ENCODE measurements at places on chromosomes 2 and 18.

GRCh38 chr2:239323447-239323846, 77.4 kb downstream of the HDAC4 start:
- no peak for DNase-seq

DNA sequence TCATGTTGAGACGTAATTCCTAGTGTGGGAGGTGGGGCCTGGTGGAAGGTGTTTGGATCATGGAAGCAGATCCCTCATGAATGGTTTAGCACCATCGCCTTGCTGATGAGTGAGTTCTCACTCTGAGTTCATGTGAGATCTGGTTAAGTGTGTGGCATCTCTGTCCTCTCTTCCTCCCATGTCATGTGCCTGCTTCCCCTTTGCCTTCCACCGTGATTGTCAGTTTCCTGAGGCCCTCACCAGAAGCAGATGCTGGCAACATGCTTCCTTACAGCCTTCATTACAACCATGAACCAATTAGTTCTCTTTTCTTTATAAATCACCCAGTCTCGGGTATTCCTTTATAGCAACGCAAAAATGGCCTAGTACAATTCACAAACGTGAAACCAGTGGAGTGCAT, 14.6 kb upstream of the MCM6 start:
- no peak for DNase-seq

- no peak for DNase-seq
Measured at GRCh38 chr2:180706694-180707093, 273.7 kb upstream of the UBE2E3 start.

DNA sequence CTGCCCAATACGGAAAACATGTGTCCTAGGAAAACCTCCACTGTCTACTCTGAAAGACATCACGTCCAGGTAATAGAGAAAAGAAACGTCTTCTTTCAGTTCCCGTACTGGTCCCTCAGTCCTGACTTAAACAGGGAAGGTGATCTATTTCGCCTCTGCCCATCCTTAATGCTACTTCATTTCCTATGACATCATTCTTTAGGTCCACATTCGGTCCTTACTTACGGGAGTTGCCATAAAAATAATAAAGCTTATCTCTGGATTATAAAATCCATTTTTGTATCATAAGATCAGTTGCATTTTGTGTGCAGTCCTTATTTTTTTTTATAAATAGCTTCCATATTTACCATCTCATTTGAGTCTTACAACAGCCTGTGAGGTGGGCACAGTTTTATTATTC, 3.7 kb downstream of the TGFA start:
- DNase-seq, result no peak

- DNase-seq, result no peak
Measured at GRCh38 chr2:133405252-133405651, 163.0 kb downstream of the NCKAP5 start.

GRCh38 chr2:24439971-24440340, 51.1 kb upstream of the NCOA1 start:
- no peak for DNase-seq

DNA sequence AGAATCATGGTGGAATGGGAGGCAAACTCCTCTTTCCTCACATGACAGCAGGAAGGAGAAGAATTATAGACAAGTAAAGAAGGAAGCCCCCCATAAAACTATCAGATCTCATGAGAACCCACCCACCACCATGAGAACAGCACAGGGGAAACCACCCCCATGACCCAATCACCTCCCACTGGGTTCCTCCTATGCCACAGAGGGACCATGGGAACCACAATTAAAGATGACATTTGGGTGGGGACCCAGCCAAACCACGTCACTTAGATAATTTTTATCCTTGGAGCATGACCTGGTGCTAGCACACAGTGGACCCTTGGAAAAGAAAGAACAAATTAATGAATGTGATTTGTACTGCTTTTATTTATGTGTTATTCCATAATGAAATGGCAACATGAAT, 188.6 kb upstream of the NCKAP5 start:
- no peak for DNase-seq

DNA sequence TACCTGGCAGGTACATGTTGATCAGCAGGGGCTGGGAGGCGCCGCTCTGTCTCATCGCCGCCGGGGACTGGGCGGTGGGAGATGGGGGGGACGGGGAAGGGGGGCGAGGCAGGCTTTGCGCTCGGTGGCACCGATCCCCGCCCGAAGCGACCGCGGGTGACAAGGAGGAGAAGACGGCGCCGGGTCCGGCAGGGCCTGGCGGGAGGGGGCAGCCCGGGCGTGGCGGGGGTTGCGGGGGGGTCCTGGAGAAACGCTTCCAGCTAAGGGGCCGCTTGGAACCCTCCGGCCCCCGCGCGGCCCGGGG, at the start of gene FEV:
TSS of gene FEV (minus strand) at position 164 of the 304 bp plus-strand sequence. CDS start at position 55, 109 bp downstream.
- DNase-seq, result no peak

GRCh38 chr2:216013080-216013909, at the start of gene MREG:
TSS of gene MREG (minus strand) at chr2:216013551. CDS start at chr2:216013327, 224 bp downstream.
- peak; percentile 78 for DNase-seq

DNA sequence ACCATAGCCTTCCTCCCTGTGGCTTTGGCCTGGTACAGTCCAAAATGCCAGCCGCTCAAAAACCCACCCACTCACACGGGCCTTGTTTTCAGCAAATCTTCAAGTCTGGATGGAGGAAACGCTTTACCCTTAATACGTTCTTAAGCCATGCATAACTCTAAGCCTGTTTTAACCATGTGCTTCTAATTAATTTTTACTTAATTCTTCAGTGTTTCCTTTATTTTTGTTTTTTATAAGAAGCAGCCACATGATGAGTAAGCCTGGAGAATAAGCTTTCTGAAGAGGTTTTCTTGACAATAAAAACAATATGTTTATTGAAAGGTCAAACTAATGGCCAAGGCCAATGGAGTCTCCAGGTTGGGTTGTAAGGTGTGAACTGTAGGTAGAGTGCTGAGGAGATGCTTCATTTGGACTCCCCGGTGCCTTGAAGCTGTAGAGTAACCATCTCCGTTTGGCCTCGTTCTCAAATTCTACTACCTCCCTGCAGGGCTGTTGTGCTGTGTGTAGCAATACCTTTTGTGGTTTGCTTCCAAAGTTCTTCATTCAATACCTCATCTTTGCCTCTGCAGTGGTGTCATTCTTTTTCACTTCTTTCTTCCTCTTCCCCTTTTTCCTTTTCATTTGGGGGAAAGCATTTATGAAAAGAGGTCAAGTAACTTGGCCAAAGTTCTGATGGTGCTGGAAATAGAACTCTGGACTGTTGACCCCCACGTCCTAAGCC, 113.7 kb downstream of the PRKCE start:
- DNase-seq, result no peak

DNA sequence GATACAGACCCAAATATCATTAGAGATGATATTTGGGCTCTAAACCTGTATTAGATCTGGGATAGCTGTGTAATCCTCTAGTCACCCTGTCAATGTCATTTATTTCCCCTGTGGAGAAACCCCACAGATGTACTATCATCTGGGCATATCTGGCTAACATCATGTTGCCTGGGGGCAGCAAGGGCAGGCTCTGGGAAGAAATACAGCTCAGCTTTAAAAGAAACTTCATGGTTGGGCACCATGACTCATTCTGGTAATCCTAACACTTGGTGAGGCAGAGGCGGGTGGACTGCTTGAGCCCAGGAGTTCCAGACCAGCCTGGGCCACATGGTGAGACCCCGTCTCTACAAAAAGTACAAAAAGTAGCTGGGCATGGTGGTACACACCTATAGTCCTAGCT, 282.5 kb downstream of the SLC8A1 start:
- DNase-seq, result no peak

GRCh38 chr2:136332436-136333095, 214.6 kb upstream of the CXCR4 start:
- DNase-seq, result no peak

DNA sequence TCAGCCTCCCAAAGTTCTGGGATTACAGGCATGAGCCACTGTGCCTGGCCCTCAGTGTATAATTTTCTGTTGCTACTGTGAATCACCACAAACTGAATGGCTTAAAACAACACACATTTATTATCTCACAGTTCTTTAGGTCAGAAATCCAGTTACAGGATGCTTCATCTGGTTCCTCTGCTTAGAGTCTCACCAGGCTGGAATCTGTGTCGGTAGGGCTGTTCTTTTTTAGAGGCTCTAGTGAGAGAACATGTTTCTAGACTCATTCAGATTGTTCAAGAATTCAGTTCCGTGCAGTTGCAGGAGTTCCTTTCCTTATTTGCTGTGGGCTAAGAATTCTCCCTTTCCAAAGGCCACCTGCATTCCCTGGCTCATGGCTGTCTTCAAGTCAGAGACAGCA, 22.2 kb downstream of the CCDC121 start:
- no peak for DNase-seq

DNA sequence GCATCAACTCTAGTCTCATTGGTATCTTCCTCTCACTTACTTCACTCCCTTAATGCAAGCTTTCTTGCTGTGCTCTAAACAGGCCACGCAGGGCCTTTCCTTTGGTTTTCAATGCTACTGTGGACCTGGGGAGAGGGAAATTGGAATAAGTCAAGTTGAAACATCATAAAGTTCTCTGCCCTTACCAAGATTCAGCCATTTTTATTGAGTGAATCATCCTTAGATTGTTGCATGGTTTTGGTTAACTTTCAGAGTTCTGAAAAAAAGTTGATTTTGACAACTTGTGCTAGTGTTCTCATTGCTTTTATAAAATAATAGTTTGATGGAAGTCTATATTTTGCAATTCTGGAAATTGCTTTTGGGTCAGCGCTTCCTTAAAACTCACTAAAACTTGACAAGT, 852.8 kb upstream of the ACVR2A start:
- DNase-seq, result no peak

Data from stimulated activated CD4-positive, alpha-beta T cell treated with anti-CD3 and anti-CD28 coated beads, Interleukin-1b, Interleukin-23, amount 100 ng/mL, for 1 hour (primary cell).